ENCODE measurements at places on chromosomes 7 and 10. TPM values are rescaled to one million over a fixed set of nuclear protein-coding genes. Genes with fewer than 3 reads are reported as not detected.
A peak's percentile ranks its signal among the peaks of the same experiment; 100 is the strongest.

- no peak for DNase-seq
Measured at GRCh38 chr7:82388138-82388537, 55.4 kb downstream of the CACNA2D1 start.

The CRTAC1 gene
- 2.6 TPM for total RNA-seq

- no peak for DNase-seq
Measured at GRCh38 chr10:128280271-128280670, 154.0 kb upstream of the MKI67 start.

DNA sequence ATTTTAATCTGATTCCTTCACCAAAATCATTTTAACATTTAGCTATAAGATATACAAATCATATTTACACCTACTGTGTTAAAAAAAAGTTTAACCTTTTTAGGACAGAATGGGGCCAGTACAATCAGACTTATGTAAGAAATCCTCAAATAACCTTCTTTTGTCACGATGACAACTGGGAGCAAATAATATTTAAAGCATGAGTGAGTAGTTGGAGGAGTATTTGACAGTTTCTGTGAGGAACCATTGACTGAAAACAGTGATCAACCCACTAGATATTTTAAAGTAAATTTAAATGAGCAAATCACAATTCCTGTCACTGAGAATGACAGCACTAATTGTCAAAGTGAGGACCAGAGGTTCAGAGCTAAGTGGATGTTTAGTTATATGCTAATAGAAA lies 289.1 kb downstream of the CNTNAP2 start:
- no peak for DNase-seq

DNA sequence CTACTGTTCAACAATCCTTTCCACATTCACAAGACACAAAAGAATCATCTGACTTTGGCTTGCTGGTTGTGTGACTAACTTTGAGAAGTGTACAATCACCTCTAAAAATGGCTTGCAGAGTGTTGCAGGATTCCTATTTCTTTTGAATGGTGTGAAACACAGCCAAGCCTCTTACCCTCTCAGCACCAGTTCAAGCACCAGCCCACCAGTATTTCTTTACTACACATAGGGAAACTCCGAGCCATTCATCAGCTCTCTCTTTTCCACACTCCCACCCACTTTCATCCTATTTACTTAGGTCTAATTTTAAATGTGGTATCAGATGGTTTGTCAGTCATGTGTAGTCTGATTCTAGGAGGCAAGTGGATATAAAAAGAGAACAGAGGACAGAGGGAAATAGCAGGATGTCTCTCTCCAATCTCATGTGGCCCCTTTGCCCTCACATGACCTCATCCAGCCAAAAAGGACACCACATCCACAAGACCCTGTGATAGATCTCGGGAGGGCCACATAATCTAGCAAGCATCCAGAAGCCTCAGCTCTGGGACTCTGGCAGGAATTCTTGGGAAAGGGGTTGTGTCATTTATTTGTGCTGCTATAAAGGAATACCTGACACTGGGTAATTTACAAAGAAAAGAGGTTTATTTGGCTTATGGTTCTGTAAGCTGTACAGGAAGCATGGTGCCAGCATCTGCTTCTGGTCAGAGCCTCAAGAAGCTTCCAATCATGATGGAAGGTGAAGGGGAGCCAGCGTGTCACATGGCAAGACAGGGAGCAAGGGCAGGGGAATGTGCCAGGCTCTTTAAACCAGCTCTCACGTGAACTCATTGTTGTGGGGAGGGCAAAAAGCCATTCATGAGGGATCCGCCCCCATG lies 66.8 kb upstream of the NEBL start:
- no peak for DNase-seq

The ZNF239 gene
- 5.7 TPM for total RNA-seq

The ASAH2 gene
- total RNA-seq = 2.4 TPM

DNA sequence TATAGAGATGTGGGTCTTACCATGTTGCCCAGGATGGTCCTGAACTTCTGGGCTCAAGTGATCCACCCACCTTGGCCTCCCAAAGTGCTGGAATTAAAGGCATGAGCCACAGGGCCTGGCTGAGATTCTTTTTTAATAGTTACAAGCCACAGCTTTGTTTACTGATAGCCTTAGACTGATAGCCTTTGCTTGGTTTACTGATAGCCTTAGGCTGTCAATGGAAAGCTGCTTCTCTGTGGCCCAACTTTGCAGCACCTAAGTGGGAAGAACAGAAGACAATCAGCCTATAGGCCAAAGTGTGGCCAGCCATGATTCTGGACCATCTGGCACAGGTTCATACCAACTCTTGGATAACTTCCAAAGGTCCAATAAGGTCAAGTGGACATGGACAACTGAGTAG lies 24.1 kb upstream of the CDCA7L start:
- DNase-seq = no peak

DNA sequence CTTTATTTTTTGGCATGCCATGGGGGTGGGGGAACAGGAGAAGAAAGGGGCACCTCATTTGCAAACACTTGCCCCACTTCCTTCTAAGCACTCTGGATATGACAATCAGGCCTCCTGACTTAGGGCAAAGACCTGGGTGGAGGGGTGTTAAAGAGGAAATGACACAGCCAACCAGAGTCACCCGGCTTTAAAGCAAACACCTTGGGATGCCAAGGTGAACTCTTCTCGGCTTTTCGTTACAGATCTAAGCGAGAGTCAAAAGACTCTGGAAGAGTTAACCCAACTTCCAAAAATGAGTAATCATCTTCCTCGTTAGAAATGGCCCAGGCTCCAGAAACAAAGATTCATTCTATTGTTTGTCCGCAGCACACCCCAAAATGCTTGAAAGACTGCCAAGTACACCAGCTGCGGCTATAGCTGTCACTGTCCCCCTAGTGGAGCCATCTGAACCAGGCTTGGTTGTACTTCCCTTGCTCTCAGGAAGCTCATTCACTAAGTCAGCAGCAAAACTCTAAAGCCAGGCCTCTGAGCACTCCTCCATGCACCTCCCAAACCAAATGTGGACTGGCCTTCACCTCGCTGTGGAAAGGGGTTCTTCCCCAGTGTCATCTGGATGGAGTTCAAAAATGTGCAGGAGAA lies 24.8 kb downstream of the FAM53B start:
- DNase-seq = peak; percentile 69

The CRPPA gene
- total RNA-seq = 3.9 TPM

GRCh38 chr7:48728799-48729198 lies 195.5 kb upstream of the CDC14C start:
- no peak for DNase-seq

The SPDYE2B gene
- not detected for total RNA-seq

The SPDYE9 gene
- not detected for total RNA-seq

GRCh38 chr7:64863969-64864368 lies 39.1 kb upstream of the ZNF273 start:
- DNase-seq = no peak

The NXPH1 gene
- total RNA-seq = not detected

- DNase-seq = peak; percentile 98
Measured at GRCh38 chr7:142556740-142557139, 192.5 kb upstream of the PRSS1 start.

DNA sequence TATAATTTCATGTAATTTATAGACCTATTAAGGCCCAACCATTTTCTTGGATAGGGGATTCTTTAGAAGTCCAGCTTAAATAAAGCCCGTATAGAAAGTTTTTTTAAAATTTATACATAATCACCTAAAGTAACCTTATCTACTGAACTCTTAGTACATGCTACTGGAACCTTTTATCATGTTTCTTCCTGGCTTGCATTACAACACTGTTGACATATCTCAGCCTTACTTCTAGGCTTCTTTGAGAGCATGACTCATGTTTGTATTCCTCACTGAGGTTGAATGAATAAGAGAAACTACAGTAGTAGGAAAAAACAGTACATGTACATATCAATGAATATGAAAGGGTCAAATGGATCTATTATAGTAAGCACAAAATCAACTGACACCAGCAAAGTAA lies 8.2 kb upstream of the MAGI2 start:
- peak; percentile 68 for DNase-seq

GRCh38 chr10:23073527-23073926 lies 21.9 kb upstream of the MSRB2 start:
- DNase-seq = no peak

- DNase-seq = peak; percentile 50
Measured at GRCh38 chr10:99938563-99938962, 71.2 kb downstream of the DNMBP start.

GRCh38 chr7:5420067-5420880 lies 3.4 kb downstream of the TNRC18 start:
- DNase-seq = no peak

The TLX1 gene
- total RNA-seq = not detected

- DNase-seq = no peak
Measured at GRCh38 chr7:676246-676971, 50.1 kb upstream of the DNAAF5 start.

DNA sequence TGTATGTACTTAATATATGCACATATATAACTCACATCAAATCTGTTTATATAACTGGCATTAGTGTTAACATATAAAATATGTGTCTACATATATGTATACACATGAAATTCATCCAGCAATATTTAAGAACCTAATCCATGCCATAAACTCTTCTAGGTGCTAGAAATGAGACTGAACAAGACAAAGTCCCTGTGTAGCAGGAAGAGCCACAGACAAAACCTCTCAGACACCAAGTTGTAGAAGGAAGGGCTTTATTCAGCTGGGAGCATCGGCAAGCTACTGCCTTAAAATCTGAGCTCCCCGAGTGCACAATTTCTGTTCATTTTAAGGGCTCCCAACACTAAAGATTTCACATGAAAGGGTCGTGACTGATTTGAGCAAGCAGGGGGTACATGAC lies 52.5 kb downstream of the CRPPA start:
- no peak for DNase-seq

Data from astrocyte (in vitro differentiated cells and primary cell).